GOT3 (cell line): ENCODE measurements at places on chromosomes 7 and 10.

DNA sequence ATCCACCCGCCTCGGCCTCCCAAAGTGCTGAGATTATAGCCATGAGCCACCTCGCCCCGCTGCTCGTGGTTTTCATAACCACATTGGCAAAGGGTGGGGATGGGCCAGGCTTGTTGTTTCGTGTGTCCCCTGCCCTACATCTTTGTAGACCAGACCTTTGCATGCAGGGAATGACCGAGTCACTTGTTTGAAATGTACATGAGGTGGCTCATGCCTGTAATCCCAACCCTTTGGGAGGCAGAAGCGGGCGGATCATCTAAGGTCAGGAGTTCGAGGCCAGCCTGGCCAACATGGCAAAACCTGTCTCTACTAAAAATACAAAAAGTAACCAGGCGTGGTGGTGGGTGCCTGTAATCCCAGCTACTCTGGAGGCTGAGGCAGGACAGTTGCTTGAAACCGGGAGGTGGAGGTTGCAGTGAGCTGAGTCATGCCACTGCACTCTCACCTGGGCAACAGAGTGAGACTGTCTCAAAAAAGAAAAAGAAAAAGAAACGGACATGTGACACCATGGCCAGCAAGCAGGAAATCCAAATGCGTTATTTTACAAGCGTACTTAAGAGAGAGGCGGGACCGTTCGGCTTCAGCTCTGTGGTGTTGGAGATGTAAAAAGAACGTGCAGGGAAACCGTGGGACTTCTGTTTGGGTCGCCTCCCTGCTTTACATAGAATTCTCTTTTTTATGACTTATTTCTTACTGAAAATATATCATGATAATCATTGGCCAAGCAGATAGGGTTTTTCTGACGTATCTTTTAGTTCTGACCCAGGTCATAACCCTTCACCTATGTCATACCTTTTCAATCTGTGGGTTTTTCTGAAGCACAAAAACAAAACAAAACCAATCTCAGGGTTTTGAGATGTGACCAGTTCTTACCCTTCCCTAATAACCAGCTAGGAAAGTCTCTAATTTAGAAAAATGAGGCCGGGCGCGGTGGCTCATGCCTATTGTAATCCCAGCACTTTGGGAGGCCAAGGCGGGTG lies 45.1 kb downstream of the WIPI2 start:
- DNase-seq = no peak

- no peak for DNase-seq
These were observed 6.8 kb downstream of the IL6 start for GRCh38 chr7:22733761-22734160.

DNA sequence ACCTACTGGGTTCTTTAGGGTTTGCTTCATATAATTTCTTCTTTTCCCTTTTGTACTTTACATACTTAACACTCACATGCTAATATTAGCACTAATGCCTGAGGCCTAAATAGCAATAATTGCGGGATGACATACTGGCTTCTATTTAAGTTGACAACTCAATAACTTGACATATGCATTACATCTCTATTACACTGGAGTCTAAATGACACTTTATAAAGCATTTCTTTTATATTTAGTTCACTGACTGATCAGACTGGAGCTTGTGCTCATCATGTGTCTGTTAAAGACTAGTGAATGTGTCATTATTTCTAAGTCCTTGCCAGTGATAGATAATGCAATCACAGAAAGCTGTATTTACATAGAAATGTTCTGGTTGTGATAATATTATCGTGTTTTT lies 472.1 kb upstream of the SEMA3A start:
- DNase-seq = no peak

DNA sequence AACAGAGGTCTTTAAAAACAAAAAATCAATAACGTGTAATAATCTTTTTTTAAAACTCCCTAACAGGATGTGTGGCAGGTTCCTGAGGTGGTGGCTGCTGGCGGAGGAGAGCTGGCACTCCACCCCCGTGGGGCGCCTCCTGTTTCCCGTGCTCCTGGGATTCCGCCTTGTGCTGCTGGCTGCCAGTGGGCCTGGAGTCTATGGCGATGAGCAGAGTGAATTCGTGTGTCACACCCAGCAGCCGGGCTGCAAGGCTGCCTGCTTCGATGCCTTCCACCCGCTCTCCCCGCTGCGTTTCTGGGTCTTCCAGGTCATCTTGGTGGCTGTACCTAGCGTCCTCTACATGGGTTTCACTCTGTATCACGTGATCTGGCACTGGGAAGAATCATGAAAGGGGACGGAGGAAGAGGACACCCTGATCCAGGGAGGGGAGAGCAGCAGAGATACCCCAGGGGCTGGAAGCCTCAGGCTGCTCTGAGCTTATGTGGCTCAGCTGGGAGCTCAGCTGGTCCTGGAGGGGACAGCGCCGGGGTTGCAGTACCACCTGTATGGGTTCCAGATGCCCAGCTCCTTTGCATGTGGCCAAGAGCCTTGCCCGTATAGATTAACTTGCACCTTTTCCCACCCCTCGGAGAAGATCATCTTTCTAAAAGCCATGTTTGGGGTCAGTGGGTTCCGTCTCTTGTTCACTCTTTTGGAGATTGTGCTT lies 16.7 kb upstream of the AZGP1 start:
- no peak for DNase-seq

GRCh38 chr7:84914598-84914997 lies 272.3 kb downstream of the SEMA3D start:
- no peak for DNase-seq

DNA sequence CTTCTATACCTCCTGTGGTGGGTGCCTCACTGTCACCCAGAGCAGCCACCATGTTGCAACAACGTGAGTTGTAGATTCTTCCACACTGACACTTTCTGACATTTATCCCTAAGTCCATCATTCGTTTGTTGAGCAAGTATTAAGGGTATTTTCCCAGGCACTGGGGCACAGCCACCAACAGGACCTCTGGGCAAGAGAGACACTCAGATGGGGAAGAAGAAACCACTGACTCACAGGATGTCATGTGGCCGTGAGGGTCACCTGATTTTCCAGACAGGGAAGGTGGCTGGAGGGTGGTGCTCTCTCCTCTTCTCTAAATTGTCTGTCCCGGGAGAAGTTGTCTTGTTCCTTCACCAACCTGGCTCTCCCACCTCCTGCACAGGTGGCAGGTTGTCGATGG lies 51.7 kb upstream of the PPIF start:
- DNase-seq = no peak

GRCh38 chr10:105793071-105793470 lies 1152.0 kb downstream of the SORCS3 start:
- no peak for DNase-seq

DNA sequence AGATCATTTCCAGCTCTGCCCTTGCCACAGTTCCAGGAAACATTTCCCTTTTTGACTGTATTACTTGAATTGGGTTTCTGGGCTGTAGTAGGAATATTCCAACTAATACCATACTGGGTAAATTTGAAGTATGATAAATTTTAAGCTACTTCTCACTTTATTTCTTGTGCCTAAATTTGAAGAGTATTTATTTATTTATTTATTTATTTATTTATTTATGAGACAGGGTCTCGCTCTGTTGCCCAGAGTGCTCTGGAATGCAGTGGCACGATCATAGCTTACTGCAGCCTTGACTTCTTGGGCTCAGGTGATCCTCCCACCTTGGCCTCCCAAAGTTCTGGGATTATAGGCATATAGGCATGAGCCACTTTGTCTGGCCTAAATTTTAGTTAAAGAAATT lies 105.5 kb downstream of the TPST1 start:
- DNase-seq = no peak

GRCh38 chr10:28254290-28254985 lies 48.4 kb downstream of the MPP7 start:
- no peak for DNase-seq

GRCh38 chr10:27344568-27345454 lies 104.2 kb upstream of the ACBD5 start:
- DNase-seq = no peak

DNA sequence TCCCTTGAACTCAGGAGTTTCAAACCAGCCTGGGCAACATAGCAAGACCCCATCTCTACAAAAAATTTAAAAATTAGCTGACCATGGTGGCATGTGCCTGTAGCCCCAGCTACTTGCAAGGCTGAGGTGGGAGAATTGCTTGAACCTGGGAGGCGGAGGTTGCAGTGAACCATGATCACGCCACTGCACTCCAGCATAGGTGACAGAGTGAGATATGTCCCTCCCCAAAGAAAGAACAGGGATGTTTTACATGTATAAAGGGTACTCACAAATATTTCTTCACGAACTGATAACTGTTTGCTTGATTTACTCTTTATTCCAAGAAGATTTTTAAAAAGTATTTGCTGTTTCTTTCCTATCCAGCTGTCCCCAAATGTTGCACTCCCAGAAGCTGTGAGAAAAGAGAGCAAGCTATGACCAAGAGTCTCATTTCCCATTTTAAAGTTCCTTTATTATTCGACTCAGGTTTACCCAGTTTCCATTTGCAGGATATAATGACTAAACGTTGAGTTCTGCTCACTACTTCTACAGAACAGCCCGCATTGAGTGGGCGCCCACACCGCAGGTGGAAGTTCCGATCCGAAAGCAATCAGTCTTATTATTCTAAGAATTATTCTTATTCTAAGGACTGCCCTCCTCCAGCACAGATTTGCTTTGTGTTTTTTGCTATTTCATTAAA lies 90.7 kb downstream of the APBB1IP start:
- DNase-seq = no peak

- DNase-seq = no peak
These were observed 6.0 kb upstream of the ZDHHC4 start for GRCh38 chr7:6571160-6571779.

DNA sequence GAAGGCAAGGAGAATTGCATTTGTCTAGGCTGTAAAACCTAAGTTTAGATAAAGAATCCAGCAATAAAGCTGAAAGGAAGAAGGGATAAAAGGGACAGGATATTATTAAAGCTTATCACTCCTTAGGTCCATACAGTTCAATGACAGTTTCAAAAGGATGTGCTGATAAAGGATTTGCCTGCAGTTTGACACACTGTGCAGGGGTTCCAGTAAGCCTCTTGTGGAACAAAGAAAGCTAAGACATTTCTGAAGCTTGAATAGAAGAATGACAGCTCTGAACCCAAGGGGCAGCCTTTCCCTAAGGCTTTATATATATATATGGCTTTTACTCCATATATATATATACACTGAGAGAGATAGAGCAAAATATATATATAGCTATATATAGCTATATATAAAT lies 276.8 kb upstream of the GRM3 start:
- DNase-seq = no peak

- DNase-seq = no peak
These were observed 39.3 kb upstream of the PODXL start for GRCh38 chr7:131595699-131596098.

DNA sequence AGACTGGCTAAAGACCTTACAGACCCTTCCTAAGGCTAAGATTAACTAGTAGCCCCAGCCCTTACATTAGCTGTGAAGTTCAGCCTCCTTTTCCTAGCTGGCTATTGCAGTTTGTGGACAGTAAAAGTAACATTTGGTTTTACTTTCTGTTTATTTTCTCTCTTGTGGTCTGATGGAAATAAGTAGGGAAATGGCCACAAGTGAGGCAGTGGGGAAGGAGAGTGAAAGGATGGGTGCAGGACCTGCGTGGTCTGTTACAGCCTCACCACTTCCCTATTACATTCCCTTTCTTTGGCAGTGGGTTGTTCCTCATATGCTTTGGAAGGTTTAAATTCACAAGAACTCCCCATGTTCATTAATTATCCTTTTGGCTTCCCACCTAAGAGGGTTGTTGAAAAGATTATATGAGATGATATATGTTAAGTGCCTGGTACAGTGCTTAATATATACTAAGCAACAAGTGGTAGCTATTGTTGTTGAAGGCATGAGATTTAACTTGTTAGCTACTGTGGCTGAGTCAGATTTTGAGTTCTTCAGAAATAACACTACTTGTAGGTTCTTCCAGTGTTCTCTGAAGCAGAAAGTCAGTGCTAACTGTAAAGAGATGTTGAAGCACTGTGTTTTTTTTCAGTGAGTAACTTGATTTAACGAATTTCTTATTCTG lies 181.7 kb downstream of the ST7 start:
- no peak for DNase-seq

DNA sequence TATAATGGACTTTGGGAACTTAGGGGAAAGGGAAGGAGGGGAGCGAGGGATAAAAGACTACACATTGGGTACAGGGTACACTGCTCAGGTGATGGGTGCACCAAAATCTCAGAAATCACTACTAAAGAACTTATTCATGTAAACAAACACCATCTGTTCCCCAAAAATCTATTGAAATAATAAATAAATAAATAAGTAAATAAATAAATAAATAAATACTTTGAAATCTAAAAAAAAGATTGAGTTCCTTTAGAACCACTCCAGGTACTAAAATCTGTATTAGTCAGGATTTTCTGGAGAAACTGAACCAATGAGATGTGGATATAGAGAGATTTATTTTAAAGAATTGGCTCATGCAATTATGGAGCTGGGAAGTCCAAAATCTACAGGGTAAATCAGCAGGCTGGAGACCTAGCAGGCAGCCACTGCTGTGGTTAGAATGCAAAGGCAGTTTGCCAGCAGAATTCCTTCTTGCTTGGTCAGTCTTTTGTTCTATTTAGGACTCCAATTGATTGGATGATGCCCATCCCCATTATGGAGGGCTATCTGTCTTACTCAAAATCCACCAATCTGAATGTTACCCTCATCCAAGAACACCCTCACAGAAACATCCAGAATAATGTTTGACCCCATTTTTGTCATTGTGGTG lies 8.9 kb downstream of the IGFBP1 start:
- DNase-seq = no peak

DNA sequence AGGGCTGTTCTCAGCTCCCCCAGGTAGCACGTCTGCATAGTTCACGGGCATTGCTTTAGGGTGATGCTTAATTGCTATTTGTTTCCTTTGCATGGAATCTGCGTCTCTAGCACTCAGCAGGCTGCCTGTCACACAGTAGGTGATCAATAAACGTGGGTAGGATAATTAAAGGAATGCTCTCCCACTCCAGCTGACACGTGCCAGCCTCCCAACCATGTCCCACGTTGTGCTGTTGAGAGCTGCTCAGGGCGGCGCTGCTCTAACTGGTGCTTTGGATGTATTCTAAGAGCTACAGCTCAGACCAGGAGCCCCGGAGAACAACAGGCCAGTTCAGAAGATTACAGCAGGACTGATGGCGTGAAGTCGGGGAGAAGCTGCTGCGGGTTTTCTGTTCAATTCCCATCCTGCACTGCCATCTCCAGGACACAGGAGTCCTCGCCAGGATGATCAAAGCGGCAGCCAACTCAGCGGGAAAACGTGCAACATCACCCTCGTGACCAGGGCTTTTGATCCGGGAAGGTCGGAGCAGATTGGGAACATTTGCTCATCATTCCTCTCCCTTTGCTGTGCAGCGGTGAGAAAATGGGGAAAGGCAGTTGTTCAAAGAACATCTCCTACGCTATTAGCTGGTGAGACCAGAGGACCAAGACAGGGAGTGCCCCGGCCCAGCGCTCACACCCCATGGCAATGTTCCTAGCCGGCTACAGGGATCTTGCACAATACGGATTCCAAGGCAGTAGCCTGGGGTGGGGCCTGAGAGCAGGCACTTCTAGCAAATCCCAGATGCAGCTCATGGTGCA lies 50.5 kb upstream of the FOXK1 start:
- DNase-seq = peak; percentile 72

GRCh38 chr10:123769647-123770046 lies 103.5 kb downstream of the GPR26 start:
- DNase-seq = no peak
